Motor neuron (in vitro differentiated cells): ENCODE measurements at places on chromosomes 13 and 19. TPM values are rescaled to one million over a fixed set of nuclear protein-coding genes. Genes with fewer than 3 reads are reported as not detected.

PEX11G gene
- total RNA-seq, result 2.8 and 3.0 TPM in 2 replicates

SYNE4 gene
- total RNA-seq, result 1.9 and 2.2 TPM in 2 replicates

EDDM13 gene
- total RNA-seq, result 1.3 TPM in 1 of 2 replicates, not detected in the other

PABPC3 gene
- 0.07 TPM in 1 of 2 replicates, not detected in the other for total RNA-seq

ZNF728 gene
- total RNA-seq, result not detected in 2 replicates

ADGRE3 gene
- total RNA-seq, result not detected in 2 replicates

ZNF443 gene
- 5.6 and 7.9 TPM in 2 replicates for total RNA-seq

TPM4 gene
- total RNA-seq, result 254 and 260 TPM in 2 replicates

CLEC17A gene
- 0.19 TPM in 1 of 2 replicates, not detected in the other for total RNA-seq

FLT3LG gene
- total RNA-seq, result 8.7 and 9.5 TPM in 2 replicates

TEX101 gene
- not detected in 2 replicates for total RNA-seq

LRP3 gene
- 25.9 and 29.2 TPM in 2 replicates for total RNA-seq

KASH5 gene
- total RNA-seq, result 1.8 and 2.7 TPM in 2 replicates

ZNF491 gene
- total RNA-seq, result 0.94 and 1.9 TPM in 2 replicates

GAS6 gene
- 5.9 and 6.1 TPM in 2 replicates for total RNA-seq

TUBA3C gene
- not detected in 2 replicates for total RNA-seq

IGSF23 gene
- total RNA-seq, result not detected in 2 replicates

KCNN1 gene
- 14.0 and 18.1 TPM in 2 replicates for total RNA-seq

ZNF528 gene
- 43.3 and 61.0 TPM in 2 replicates for total RNA-seq

C2CD4C gene
- total RNA-seq, result 0.15 and 0.38 TPM in 2 replicates

TMEM147 gene
- total RNA-seq, result 62.7 and 74.0 TPM in 2 replicates

ZNF579 gene
- total RNA-seq, result 4.5 and 7.8 TPM in 2 replicates

RCBTB2 gene
- 22.6 and 22.9 TPM in 2 replicates for total RNA-seq

FXYD7 gene
- total RNA-seq, result 0.32 and 1.1 TPM in 2 replicates

FGF22 gene
- 0.14 and 0.36 TPM in 2 replicates for total RNA-seq

CEACAM3 gene
- total RNA-seq, result 1.3 TPM in 1 of 2 replicates, not detected in the other

CD22 gene
- 0.61 and 0.70 TPM in 2 replicates for total RNA-seq

ZIK1 gene
- 3.9 and 5.0 TPM in 2 replicates for total RNA-seq
